Choroid plexus epithelial cell (primary cell): ENCODE measurements at places on chromosomes 12 and 14.

DNA sequence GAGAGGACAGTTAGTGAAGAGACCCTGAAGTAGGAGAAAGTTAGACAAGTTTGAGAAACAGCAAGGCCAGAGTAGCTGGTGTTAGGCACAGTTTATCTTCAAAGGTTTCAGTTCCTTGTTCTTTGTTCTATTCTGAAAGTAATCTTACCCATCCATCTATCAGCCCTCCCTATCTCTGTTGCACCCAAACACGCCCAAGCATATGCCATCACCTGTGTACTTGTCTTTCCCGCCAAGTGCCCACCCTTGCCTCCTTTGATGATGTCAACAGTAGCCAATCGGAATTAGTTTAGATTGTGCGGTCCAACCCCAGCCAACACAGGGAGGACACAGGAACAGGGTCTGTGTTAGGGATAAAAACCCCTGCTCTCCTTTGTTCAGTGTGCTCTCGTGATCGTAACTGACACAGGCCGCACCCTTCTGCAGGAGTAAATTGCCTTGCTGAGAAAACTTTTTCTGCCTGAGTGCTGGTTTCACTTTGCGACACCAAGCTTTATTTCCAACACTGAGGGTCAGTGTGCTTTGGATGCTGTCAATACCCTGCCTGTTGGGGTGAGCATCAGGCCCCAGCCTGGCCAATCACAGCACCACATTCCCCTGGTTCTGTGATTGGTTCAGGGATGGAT is 4.7 kb upstream of the TMEM229B start:
- DNase-seq: no peak

GRCh38 chr14:23936084-23936829 is 17.3 kb upstream of the DHRS4 start:
- no peak for DNase-seq

GRCh38 chr12:11731455-11731854 is 82.0 kb downstream of the ETV6 start:
- DNase-seq: peak; percentile 84

DNA sequence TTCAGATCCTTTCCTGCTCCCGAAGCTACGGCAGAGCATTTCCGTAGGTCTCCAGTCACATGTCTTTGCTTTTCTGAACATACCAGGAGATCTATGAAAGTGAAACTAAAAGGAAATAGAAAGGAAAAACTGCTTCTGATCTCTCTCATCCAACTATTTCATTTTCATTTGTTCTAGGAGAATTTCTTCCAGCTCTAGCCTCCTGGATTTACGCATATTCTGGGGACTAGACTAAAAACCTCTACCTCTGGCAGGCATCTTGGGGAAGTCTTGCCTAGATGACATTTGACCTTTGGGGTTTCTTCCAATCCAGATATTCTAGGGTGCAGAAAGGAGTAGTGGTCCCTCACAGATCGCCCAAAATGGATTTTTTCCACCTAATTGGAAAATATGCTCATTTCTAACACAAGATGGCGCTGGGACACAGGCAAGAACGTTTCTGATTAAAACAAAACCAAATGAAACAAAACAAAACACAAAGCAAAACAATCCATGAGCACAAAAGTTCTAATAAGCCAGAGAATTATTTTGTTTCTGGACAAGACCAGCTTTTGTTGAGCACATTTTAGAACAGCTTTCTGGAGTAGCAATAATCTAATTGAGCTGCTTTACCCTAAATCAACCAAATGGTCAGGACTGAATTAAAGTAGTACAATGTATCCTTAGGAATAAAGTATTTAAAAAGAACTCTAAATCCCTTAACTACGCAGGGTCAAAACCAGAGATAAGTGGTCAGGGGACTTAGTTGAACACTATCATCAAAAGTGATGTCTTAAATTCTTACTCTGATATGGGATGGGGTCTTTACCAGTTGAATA is 12.3 kb upstream of the PARP11 start:
- DNase-seq: peak; percentile 80

DNA sequence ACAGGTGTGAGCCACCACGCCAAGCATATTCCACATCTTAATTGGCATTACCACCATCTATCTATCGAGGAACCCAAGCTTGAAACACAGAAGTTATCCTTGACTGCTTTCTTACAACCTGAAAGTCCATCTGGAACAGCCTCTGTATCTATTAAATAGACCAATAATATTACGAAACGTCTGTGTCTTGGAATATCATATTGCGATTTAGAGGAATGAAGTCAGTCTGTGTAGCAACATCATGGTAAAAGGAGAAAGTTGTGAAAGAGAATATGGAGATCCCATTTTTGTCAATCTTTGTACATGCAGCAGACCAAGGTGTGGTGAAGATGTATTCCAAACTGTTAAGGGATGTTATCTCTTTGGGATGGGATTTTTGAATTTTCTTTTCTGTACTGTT is 25.8 kb upstream of the MAX start:
- DNase-seq: peak; percentile 27

- no peak for DNase-seq
These were observed 245.0 kb downstream of the RGS6 start for GRCh38 chr14:72177251-72177650.

DNA sequence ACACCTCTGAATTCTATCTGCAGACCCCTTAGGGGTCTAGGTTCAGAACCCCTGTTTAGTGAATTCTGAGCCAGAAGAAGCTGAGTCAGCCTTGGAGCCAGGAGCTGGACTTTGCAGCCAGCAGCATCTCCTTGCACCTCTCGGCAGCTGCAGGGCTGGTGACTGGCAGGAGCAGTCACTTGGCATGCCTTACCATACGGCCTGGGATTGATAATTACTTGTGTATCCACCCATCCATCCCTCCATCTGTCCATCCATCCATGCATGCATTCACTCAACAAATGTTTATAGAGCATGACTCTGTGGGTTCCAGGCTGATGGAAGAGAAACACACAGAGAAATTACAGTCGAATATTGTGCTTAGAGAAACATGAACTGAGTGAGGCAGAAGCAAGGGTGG is 67.5 kb upstream of the PRIMA1 start:
- no peak for DNase-seq

GRCh38 chr14:33560718-33561431 is 390.0 kb downstream of the EGLN3 start:
- DNase-seq: no peak

- no peak for DNase-seq
These were observed 157.3 kb downstream of the AEBP2 start for GRCh38 chr12:19596434-19597166.

DNA sequence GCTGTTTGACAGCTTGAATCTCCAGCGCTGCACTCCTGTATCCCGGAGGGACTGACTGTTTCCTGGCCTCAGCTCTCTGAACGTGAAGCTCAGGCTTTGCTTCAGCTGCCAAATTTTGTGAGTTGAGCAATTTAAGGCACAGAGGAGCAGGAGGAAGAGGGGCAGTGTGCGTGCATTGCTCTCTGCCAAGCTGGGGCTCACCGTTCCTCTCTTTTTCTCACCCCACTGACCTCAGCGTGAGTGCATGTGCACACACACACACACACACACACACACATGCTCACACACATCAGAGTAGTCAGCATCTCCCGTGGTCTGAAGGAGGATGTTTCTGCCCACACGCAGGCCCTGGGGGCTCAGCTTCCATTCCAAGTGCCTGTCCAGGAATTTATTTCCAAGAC is 27.8 kb upstream of the BDKRB2 start:
- peak; percentile 78 for DNase-seq

DNA sequence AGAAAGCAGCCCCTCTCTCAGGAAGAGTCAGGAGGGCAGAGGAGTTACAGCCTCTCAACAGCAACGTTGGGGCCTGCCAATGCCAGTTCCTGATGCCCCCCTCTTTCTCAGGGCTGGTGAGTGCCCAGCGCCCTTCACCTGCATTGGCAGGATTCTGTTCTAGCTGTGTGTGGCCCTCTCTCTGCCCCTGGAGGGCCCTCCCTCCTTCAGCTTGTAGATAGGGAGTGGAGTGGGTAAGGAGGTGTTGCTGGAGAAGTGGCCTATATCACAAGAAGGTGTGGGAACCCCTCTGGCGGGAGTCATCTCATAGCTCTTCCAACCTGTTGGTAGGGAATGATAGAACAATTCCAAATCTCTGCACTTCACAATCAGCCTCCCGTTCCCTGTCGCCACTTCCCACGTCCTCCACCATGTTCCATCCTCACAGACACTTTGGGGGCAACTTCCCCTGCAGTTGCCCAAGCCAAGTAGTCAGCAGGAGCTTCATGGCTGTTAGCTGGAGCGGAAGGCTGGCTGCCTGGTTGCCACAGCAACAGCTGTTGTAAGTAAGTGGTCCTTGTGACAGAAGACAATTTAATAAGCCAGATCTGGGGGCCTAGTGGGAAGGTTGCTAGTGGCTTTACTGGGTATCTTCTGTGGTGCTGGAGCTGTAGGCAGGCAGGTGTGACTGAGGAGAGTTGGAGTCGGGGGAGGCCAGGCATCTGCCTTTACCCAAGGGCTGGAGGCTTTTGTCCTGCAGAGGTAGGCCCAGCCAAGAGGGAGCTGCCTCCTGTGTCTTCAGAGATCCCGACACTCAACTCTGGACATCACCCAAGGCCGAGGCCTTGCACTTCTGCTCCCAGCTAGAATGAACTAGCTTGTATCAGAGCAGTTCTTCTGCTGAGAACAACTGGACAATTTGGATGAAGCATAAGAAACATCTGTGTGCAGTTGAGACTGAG is 38.4 kb downstream of the GALNT16 start:
- no peak for DNase-seq

DNA sequence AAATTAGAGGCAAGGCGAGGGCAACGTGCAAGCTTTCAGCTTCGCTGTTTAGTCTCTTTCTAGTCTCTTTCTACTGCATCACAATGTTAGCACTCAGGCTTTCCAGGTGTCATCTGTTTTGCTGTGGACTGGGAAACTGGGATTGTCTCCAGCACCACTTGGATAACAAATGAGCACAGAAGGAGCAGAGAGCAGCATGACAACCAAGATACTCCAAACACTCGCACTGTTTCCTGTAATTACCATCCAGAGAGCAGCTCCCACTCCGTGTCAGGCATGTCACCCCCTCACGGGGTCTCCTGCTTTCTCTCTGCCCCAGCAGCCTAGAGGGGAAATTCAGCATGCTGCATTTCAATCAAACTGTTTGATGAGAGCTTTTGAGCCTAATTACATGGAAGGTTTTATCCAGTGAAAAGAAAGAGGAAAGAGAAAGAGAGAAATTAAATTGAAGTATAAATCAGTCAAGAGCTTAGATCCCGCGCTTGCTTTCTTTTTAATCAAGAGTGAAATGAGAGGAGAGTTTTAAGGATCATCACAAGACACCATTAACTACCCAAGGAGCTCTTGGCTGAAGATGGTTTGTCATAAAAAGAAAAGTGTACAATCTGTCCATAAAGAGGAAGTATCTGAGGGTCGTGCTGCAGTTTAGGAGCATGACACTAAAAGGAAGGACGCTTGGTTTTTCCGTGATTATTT is 917.7 kb downstream of the DIO2 start:
- no peak for DNase-seq

DNA sequence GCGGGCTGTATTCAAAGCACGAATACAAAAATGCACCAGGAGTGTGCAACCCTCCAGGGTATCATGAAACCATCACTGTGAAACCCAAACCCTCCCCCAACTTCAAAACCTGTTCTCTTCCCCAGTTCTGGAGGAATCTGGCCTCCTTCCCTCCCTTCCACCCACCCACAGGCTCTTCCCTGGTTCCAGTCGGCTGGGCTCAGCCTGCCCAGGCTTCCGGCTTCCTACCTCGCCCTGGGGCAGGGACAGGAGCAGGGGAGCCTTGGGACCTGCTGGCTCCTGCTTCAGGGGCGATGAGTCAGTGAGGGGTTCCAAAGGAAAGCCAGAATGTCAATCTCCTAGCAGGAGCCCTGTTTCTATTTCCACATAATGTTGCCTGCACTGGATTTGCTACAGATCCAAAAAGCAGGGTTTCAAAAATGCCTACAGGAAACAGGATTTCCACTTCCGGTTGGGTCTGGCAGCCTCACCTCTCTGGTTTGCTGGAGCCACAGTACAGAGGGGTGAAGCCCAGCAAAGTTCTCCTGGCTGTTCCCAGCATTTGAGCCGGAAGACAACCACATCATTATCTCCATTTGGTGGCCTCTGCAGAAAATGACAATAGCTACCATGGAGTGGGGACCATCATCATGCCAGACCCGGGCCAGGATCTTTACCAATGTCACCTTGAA is 278.3 kb downstream of the DPF3 start:
- DNase-seq: peak; percentile 37

GRCh38 chr12:101876322-101876860 is 989 bp upstream of the DRAM1 start:
- DNase-seq: peak; percentile 40

GRCh38 chr12:3962631-3963483 is 89.7 kb upstream of the PARP11 start:
- no peak for DNase-seq

- no peak for DNase-seq
These were observed 216.0 kb upstream of the DAAM1 start for GRCh38 chr14:58972233-58973017.

DNA sequence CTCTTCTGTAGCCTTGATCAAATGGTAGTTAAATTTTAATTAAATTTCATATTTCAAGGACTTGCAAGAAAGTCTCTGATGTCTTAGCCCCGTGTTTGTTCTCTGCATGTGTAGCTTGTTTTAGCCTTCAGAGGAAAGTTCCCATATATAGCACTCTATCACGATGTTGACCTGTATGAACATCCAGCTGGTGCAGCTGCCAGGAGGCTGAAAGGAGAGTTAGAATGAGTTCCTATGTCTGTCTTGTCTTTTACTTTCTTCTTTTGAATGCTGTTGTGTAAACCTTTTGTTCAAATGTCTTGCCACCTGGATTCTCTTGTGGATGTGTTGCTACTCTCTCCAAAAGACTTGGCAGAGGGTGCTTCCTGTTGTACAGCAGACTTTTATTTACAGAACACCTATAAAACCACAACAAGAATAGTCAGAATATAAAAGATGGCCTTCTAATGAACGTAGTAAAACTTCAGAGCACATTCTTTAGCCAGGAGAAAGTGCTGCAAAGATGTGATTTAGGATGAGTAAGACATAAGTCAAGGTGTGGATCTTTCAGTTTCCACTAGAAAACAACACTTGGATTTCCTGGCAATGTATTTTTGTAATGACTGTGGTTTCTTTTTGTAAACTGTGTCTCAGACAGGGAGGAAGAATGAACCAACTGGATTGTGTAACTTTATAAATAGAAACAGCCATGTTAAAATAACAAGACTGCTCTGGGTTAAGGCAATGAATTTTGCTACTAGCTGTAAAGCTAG is 17.2 kb downstream of the NAV3 start:
- DNase-seq: peak; percentile 95
